ENCODE measurements at places on chromosomes 7 and 10. TPM values are rescaled to one million over a fixed set of nuclear protein-coding genes. Genes with fewer than 3 reads are reported as not detected.

CNNM2 gene
- total RNA-seq, result 7.1 TPM

MBL2 gene
- not detected for total RNA-seq

GLI3 gene
- 7.2 TPM for total RNA-seq

GGCT gene
- 19.0 TPM for total RNA-seq

METTL27 gene
- 5.0 TPM for total RNA-seq

CPA1 gene
- 0.30 TPM for total RNA-seq

CDC14C gene
- not detected for total RNA-seq

UCN3 gene
- total RNA-seq, result not detected

ATRNL1 gene
- total RNA-seq, result 0.97 TPM

TFR2 gene
- 0.89 TPM for total RNA-seq

HOXA9 gene
- 8.6 TPM for total RNA-seq

TBXAS1 gene
- 2.4 TPM for total RNA-seq

TCAF2 gene
- total RNA-seq, result 2.4 TPM

LBX1 gene
- not detected for total RNA-seq

NPC1L1 gene
- not detected for total RNA-seq

PRKG1 gene
- total RNA-seq, result 40.7 TPM

SPDYE8 gene
- not detected for total RNA-seq

GRID2IP gene
- not detected for total RNA-seq

CUZD1 gene
- 0.30 TPM for total RNA-seq

CALCR gene
- total RNA-seq, result not detected

ITGB8 gene
- total RNA-seq, result 12.6 TPM

JAKMIP3 gene
- 0.32 TPM for total RNA-seq

DGKB gene
- 0.59 TPM for total RNA-seq

RBP3 gene
- total RNA-seq, result not detected

HABP2 gene
- total RNA-seq, result not detected

BHLHA15 gene
- 1.3 TPM for total RNA-seq

PI4K2A gene
- 25.5 TPM for total RNA-seq

HTR5A gene
- not detected for total RNA-seq

NSUN5 gene
- 14.8 TPM for total RNA-seq

SEMA3E gene
- 0.18 TPM for total RNA-seq

NRCAM gene
- total RNA-seq, result 0.28 TPM

PPIA gene
- 1,673 TPM for total RNA-seq

SPDYE1 gene
- total RNA-seq, result not detected

TFPI2 gene
- 649 TPM for total RNA-seq

VIPR2 gene
- not detected for total RNA-seq

UPK3B gene
- total RNA-seq, result not detected

CAV1 gene
- total RNA-seq, result 57.0 TPM

BICC1 gene
- total RNA-seq, result 21.9 TPM

ATOH7 gene
- total RNA-seq, result not detected

Measured in smooth muscle cell of the umbilical artery (primary cell).